Progenitor cell of endocrine pancreas (in vitro differentiated cells): ENCODE measurements at places on chromosomes 6 and 20. TPM values are rescaled to one million over a fixed set of nuclear protein-coding genes. Genes with fewer than 3 reads are reported as not detected.

ADGRB3 gene
- 1.5 and 1.8 TPM in 2 replicates for total RNA-seq

UBE2V1 gene
- 150 and 157 TPM in 2 replicates for total RNA-seq

TRAPPC3L gene
- total RNA-seq = not detected in 2 replicates

PRICKLE4 gene
- 4.3 and 4.9 TPM in 2 replicates for total RNA-seq

DNA sequence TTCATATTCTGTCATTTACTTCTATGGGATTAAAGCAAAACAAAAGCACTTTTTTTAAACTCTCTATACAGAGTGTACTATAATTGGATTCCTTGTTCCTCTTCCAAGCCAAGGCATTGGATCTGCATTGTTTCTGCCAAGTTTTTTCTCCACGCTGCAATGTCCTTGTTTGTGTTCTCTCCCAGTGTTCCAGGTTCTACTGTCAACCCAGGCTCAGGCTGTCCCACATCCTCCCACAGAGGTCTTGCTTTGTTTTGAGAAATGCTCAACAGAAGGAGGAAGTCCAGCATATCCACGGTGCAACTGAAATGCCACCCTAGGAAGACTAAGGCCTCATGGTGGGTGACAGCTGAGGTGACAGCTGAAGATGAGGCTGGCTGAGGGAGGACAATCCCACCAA, 287.1 kb upstream of the PRDM1 start:
- no peak overlapping the region for H3K4me3 ChIP-seq
- H3K36me3 ChIP-seq = no peaks in the 10 kb centered on the region
- H3K27ac ChIP-seq = no peak overlapping the region
- H3K27me3 ChIP-seq = peaks cover 24% of the 10 kb centered on the region
- peaks cover 5% of the 10 kb centered on the region for H3K4me1 ChIP-seq
- DNase-seq = no peak

- no peaks in the 10 kb centered on the region for H3K4me1 ChIP-seq
- DNase-seq = no peak
- H3K4me3 ChIP-seq = no peak overlapping the region
Observed at GRCh38 chr6:37524970-37525318, 25.3 kb upstream of the CCDC167 start.
